Activated B cell treated with CpG ODN at 0.5 μM for 24 hours (primary cell): ENCODE measurements at places on chromosomes 1 and 21.

- DNase-seq = no peak
Measured at GRCh38 chr1:90952906-90953305, 68.9 kb downstream of the ZNF644 start.

- no peak for DNase-seq
Measured at GRCh38 chr1:54298284-54299033, 98.5 kb downstream of the MRPL37 start.

DNA sequence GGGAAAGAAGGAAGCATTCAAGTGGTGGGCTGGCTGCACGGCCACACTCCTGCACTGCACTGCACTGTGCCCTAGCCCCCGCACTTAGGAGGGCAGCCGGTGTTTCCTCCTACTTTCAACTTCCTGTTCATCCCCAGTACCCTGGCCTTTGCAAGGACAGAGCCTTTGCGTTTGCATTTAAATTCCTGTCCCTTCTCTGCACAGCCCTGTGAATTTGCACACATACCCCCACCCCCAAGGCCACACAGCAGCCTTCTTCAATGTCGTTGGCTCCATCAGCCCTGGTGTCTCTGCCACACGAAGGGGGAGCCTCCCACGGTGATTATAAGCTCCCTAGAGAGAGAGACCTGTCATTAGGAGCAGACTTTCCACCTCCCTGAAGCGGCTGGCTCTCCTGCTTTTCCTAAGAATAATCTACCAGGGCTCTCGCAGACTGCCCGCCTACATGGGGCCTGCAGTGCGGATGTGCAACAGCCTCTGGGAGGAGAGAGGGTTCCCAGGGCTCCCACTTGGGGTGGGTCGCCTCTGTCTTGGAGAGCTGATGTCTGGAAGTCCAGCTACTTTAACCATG lies 13.2 kb upstream of the SLC45A3 start:
- no peak for DNase-seq

DNA sequence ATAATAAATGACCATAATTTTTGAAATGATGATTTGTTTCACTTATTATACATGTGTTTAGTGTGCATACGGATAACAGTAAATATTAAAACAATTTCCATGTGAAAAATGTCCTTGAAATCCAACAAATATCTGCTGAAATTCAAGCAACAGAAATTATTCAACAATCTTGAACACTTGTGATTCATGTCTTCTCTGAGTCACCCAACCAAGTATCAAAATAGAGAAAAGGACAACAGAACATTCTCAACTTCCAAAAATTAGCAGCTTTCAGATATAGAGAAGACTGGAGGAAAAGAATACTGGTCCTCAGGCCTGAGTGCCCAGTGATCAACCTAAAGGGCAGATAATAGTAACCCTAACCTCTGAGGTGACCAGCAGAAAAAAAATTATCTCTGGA lies 90.8 kb downstream of the VAV3 start:
- no peak for DNase-seq

GRCh38 chr1:199859491-199859933 lies 168.0 kb upstream of the NR5A2 start:
- no peak for DNase-seq

DNA sequence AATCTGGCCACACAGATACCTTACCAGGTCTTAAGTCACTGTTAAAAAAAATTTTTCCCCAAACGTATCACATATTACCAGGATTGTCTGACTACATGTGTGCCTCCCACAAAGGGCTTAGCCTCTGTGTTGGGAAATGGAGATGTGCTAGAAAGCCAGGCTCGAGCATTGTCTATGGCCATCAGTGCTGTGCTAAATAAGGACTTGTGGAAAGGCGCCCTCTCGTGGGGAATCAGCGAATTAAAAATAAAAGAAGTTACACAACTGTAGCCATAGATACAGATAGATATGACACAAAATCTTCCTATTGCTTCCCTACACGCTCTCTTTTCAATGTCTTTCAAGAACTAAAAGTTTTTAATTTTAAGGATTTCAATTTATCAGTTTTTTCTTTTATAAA lies 47.5 kb upstream of the CRNN start:
- no peak for DNase-seq

DNA sequence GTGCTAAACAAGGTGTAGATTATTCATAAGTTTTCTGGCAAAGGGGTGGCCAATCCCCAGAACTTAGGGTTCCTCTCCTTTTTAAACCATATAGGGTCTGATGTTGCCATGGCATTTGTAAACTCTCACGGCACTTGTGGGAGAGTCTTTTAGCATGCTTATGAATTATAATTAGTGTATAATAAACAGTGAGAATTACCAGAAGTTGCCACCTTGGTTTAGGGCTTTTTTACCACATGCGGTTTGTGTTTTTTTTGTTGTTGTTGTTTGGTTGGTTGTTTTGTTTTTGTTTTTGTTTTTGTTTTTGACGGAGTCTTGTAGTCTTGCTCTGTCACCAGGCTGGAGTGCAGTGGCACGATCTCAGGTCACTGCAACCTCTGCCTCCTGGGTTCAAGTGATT lies 8.9 kb upstream of the LAX1 start:
- no peak for DNase-seq

DNA sequence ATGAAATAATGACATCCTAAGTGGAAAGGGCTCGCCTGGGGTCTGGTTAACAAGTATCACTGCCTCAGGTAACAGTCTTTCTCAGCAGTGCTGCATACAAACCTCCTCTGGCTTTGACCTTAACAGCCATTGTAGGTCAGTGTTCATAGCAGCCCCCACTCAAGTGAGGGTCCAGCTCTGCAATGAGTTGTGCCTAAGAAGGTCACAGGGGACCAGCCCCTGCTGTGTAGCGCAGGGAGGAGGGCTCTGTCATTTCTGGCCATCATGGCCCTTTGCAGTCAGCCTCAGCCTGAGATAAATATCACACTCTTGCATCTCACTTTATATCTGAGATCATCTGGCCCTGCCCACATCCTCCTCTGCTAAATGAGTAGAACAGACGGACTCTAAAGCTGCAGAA lies 18.1 kb upstream of the MYSM1 start:
- no peak for DNase-seq

DNA sequence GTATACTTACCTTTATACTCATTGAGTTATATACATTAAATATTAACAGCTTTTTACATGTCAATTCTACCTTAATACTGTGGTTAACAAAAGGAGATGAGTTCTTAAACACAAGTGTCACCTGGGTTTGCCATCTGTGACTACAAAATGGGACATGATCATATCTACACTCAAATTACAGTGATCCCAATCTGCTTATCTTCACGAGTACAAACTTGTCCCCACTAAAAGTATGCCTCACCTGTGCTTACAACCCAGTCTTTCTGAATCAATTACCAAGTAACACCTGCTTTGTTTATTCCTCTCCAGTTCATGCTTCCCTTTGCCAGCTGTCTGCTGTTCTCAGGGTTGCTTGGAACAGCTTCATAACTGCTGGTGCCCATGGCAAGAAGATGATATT lies 8.8 kb downstream of the CD1E start:
- no peak for DNase-seq

DNA sequence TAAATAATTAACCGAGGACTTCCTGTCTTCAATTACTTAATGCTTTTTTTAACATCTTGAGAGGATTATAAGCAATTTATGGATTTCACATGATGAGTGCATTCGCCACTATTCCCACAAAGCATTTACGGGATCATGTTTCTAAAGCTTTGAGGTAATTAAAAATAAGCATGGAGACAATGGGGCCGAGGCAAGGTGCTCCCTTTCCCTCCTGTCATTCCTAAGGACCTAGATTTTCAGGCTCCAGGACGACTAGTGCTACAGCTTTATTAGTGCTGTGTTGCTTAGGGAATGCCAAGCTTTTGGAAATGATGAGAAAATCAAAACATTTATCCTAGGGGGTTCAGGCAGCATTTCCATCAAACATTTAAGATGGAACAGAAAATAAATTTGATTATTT lies 209.2 kb downstream of the KCTD3 start:
- no peak for DNase-seq

DNA sequence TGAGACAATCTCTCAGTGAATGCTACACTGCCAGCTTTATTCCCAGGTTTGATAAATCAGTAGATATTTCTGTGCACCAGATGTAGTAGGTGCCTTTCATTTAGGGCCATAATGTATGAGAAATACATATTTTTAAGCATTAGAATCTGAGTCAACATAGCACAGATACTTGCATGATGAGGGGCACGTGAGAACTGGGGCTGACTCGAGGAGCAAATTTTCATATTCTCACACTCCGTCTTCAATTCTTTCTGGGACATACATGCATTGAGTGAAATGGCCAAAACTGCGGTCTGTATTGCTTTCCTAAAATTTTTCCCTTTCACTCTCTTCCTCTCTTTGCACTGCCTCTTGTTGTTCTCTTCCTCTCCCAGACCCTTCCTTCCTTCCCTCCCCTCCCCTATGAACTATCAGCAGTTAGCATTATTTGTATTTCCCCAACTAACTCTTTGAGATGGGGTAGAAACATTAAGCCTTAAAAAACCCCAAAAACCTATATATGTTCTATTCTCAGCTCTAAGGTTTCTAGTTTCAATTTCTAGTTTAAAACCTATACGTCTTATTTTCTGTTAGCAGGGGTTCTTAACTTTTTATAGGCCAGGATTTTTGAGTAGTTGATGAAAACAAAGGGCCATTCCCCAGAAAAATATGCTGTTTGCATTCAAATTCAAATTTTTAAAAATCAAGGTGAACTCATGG lies 289.1 kb downstream of the PTBP2 start:
- DNase-seq = no peak

GRCh38 chr1:230206207-230206606 lies 139.2 kb downstream of the GALNT2 start:
- no peak for DNase-seq

GRCh38 chr1:152697701-152698600 lies at the start of gene LCE2A:
Gene LCE2A, plus strand, starts transcription at chr1:152698345. Its CDS starts 557 bp downstream, at chr1:152698902.
- DNase-seq = no peak
